ENCODE measurements at places on chromosomes 4 and X.
A peak's percentile ranks its signal among the peaks of the same experiment; 100 is the strongest.

DNA sequence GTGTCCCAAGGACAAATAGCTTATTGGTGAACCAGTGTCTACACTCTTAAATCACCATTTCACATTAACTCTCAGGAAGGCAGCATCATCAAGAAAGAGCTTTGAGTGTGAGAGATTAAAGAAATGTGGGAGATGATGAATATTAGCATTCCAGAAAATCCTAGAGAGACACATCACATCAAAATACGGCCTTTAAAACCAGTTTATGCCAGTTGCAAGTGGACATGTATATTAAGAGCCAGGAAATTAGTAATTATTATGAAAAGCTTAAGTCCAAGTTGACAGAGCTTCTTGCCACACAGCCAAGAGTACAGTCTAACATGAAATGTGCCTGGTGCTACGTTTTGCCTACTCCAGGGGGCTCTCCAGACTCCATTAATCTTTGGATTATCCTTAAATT is 503.0 kb upstream of the BOD1L1 start:
- no peak for DNase-seq

GRCh38 chr4:138037696-138038095 is 204.5 kb downstream of the SLC7A11 start:
- no peak for DNase-seq

- peak; percentile 12 for DNase-seq
These were observed 123.9 kb upstream of the ACSL4 start for GRCh38 chrX:109856974-109857373.

DNA sequence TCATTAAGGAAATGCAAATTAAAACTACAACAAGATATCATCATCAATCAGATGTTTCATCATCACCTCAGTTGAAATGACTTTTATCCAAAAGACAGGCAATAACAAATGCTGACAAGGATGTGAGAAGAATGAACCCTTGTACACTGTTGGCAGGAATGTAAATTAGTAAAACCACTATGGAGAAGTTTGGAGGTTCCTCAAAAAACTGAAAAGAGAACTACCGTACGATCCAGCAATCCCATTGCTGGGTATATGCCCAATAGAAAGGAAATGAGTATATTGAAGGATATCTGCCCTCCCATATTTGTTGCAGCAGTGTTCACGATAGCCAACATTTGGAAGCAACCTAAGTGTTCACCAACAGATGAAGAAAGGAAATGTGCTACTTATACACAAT is 50.6 kb upstream of the STARD8 start:
- no peak for DNase-seq

- no peak for DNase-seq
These were observed 160.0 kb upstream of the SPRY1 start for GRCh38 chr4:123236606-123237005.

DNA sequence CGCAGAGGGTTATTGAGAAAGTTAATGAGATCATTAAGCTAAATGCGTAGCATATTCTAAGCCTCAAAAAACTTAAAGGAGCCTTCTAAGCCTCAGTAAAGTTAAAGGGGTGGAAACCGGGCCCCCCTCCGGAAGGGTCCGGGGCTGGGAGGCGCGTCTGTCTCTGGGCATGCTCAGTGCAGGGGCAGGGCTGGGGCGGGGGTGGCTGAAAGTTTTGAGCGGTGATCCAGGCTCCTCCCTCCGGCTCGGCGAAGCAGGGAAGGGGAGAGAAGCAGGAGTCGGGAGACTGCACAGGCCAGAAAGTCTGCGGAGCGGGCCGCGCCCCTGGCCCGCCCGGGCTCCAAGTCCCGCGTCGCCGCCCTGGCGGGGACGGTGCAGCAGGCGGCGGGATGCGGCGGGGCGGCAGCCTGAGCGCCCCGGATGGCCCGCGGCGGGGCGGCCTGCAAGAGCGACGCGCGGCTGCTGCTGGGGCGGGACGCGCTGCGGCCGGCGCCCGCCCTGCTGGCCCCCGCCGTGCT is at the start of gene EVC:
EVC (plus strand) TSS at position 241 of the 518 bp plus-strand sequence; CDS start at position 421, 180 bp downstream.
- DNase-seq, result peak; percentile 45

DNA sequence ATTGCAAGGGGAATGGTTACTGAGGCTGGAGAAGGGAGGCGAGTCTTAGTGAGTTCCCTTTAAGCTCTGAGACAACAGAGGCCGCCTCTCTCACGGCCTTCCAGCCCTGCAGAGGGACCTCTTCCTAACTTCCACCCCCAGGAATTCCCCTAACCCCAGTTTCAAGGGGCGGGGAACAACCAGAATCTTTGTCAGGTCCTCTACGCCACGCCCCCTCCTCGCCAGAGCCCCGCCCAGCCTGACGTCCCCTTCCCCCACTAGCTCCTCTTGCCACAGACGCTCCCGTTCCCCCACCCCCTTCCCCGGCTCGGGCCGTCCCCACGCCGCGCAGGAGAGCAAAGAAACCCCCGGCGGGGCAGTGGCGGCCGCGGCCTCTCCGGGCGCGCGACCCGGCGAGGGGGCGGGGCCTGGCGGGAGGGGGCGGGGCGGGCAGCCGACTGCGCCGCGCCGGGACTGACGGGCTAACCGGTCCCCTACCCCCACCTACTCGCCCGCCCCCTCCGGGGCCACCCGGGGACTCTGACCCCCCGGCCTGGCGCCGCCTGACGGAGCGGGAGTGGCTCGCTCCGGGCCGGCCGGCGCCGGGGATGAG is 12.3 kb upstream of the TMEM156 start:
- peak; percentile 90 for DNase-seq

DNA sequence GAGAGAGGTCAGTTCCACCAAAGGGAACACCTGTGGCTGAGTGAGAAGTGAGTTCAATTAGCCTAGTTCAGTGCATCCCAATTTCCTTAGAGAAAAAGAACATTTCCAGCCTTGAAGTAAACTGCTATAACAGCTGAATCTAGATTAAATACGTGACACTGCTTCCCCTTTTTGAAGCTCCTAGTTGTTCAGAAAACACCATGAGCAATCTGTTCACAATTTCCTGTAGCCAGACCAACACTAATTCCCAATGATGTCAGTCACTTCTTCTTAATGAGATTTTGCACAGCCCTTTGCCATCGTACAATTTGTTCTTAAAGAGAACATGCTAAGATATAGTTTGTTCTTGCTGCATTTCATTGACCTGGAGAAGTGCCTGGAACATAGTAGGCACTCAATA is 144.6 kb upstream of the EDNRA start:
- DNase-seq, result no peak

- no peak for DNase-seq
These were observed 153.3 kb downstream of the LDB2 start for GRCh38 chr4:16745009-16745635.

DNA sequence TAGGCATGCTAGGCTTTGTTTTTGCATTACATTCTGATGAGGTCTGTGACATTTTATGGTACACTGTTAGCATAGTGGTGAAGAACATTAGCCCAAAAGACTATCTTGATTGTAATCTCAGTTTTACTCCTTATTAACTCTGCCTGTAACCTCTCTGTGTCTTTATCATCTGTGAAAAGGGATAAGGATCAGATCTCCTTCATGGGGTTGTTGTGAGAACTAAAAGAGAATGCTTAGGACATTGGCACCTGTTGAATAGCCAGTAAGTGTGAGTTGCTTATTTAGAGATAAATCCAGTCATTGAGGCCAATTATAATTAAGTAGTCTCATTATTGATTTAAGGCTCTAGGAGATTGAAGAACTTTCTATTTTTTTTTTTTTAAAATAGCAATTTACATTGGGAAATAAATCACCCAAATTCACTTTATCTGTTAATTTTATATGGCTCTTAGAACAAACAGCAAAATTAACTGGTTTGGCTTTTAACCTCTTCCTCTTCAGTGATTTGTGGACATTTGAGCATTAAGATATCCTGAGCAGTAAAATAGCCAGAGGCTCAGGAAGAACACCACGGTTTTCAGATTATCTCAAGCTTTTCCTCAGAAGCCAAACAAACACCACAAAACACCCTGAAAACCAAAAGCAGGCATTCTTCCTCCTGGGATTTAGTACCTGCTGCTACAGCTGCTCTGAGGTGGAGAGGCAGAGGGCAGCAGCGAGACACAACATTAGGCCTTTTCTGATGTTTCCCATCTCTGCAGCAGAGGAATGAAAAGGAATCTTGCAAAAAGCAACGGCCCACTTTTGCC is 192.9 kb downstream of the ARHGAP10 start:
- no peak for DNase-seq

GRCh38 chrX:26918631-26919030 is 544.5 kb downstream of the PPP4R3C start:
- no peak for DNase-seq

DNA sequence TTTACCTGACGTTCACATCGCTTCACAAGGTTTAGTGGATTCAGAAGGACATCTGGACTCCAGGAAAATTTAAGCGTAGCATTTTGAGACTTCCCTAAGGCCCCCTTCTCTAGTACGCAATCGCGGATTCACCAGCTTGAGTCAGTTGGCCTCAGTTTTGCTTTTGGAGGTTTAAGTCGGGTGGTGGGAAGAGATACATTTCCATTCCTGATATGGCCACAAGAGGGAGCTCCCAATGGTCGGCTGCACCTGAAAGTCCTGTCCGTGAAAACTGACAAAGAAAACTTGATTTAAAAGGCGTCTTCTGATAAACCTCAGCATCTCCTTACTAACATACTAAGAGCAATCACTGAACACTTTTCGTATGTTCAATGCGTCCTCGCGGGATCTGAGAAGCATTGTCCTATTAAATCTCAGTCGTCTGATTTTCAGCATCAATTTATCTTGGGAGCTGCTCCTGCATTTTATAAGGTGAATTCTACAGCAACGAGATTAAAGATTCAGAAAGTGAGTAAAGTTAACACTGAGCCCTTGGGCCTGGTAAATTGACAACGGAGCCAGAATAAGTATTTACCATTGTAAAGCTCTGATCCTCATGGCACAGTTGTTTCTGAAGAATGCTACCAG is 50.6 kb downstream of the LGI2 start:
- peak; percentile 64 for DNase-seq

DNA sequence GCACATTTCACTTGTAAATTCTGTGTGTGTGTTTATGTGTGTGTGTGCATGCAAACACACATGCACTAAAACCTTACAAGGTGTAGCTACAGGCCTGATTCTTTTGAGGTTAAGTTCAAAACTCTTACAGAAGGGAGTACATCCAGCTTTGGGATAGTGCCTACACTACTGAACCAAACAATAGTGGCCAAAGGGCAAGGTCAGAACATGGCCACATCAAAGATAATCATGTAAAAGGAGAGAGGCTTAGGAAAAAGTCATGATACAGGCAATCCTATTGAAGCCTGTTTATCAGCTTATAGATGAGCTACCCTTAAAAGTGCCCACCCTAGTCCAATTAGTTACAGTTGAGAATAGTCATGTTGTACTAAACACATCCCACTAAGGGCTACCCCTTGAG is 139.6 kb downstream of the IDS start:
- no peak for DNase-seq

GRCh38 chr4:154507156-154507555 is 15.6 kb upstream of the DCHS2 start:
- no peak for DNase-seq

GRCh38 chrX:136867518-136867917 is 13.0 kb downstream of the RBMX start:
- DNase-seq, result no peak

DNA sequence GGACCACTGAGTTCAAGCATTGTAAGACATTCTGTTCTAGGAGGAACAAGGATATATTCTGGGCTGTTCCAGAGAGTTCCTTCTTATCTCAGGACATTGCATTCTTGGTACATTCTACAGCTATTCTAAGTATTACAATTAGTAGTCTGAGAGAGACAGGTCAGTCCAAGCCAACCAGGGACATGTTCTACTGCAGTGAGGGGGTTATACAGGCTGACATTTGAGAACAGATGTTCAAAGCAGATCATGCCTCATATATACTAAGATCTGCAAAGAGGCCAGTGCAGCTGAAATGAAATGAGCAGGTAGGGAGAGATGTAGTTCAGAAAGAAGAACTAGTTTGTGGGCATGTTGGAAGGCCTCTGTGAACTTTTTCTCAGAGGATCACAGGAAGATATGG is 142.0 kb downstream of the CENPC start:
- DNase-seq, result no peak

DNA sequence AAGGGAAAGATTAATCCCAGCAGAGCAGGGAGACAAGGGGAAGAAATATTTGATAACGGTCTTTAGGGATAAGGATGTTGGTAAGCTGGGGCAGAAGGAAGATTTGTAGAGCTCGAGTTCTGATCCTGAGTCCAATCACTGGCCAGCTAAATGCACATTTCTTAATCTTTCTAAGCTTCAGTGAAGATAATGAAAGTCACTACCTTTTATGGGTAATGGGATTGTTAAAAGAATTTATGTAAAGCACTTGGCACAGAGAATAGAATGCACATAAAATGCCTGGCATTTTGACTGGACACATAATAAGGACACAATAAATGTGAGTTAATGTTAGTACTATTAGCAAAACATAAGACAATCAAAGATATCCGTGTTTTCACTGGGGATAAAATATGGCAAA is 43.3 kb downstream of the NCAPG start:
- no peak for DNase-seq

DNA sequence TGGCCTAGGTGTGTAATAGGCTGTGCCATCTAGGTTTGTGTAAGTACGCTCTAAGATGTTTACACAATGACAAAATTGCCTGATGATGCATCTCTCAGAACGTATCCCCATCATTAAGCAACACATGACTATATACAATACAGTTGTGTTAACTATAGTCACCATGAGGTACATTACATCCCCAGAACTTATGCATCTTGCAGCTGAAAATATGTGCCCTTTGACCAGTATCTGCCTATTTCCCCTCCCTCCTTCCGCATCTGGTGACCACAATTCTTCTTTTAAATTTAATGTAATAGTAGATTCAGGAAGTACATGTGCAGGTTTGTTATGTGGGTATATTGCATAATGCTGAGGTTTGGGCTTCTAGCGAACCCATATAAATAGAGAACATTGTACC is 239.8 kb upstream of the IL1RAPL1 start:
- no peak for DNase-seq

DNA sequence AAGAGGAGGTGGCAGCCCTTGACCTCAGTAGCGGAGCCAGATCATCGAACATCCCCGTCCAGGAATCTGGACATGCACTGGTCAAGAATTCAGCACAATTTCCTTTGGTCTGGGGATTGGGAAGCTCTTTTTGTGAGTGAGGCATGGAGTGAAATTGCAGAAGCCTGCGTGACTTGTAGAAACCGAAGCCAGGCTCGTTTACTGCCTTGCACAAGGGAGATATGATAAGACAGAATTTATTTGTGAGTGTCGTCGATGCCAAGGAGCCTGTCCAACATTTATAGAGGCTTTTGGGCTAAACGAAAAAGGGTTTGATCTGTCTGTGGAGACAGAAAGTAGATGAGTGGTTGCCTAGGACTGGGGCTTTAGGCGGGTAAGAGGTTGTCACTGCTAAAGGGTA is 50.6 kb downstream of the TBL1X start:
- no peak for DNase-seq

GRCh38 chr4:56613101-56613862 is 67.8 kb downstream of the HOPX start:
- DNase-seq, result no peak

DNA sequence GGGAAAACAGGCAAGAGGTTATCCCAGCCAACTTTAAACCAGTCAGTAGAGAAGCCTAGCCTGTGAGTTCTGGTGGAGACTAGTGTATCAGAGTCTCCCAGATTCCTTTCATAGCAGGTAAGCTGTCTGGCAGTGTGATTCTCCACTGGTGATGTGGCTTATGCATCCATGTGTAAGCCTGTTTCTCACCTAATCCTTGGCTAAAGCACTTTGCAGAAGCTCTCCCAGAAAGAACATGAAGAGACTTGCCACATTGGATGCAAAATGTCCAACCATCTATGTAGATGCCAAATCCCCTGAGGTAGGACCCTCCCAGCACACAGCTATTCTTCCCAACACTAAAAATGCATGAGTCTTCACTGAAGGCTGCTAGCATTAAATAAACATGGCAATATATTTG is 111.7 kb downstream of the CHRNA9 start:
- no peak for DNase-seq

GRCh38 chr4:47646372-47646771 is 161.3 kb downstream of the ATP10D start:
- DNase-seq, result no peak
